ENCODE measurements at places on chromosomes 1 and 21.

DNA sequence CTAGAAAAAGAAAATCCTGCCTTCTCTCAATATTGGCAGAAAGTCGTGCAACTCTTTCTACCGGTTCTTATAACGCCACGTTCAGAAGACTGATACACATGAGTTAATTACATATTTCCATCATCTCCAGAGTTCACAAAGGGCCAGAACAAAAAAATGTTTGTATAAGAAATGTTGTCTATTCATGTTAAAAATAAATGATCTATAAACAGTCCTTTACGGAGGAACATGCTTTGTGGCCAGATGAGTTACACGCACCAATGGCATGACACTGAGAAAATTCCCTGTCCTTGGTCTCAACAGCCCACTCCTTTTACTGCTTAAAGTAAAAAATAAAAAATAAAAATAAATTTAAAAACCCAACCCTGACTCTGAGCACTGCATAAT is 29.5 kb downstream of the C2CD2 start:
- no peak for DNase-seq

DNA sequence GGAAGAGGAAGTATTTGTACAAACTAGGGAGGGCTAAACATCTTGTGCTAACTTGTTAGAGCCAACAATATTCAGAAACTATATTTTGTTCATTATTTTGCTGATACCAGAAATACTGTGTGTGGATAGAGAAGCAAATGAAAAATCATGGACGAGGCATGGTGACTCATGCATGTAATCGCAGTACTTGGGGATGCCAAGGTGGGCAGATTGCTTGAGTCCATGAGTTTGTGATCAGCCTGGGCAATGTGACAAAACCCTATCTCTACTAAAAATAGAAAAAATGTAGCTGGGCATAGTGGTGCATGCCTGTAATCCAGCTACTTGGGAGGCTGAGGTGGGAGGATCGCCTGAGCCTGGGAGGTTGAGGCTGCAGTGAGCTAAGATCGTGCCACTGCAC is 13.4 kb downstream of the LRRC41 start:
- DNase-seq, result no peak

- no peak for DNase-seq
Measured at GRCh38 chr1:91872559-91873081, 13.3 kb downstream of the TGFBR3 start.

- DNase-seq, result no peak
Measured at GRCh38 chr1:160437432-160438316, 37.3 kb downstream of the VANGL2 start.

DNA sequence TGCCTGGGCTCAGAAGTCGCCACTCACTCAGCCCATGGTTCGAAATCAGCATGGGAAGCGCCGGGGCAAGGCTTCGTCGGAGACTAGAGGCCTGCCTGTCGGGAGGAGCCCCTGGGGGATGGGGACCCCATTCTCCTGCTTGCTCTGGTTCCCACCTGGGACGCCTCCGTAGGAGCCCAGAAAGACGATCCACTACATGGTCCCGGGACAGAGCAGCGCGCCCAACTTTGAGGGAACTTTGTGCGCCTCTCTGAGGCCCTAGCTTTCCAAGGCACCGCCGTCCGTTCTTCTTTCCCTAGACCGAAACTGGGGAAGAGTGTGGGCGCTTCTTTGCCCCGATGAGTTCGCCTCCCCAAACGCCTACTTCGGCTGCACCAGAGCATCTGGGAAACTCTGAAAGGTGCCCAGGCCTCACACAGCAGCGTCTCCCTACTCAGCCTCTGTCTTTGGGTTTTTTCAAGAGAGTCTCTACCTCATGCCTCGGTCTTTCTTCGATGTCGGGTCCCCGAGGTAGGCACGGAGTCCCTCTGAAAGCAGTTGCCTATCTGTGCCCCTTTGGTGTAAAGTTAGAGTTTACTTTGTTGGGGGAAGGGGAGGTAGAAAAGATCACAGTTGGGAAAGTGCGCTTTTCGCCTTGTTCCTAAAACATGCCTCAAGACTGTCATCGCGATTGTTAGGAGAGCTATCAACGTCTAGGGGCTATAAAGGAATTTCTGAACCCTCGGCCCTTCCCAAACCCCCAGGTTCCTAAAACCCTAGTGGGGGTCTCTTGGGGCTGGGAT is 14.0 kb downstream of the NR5A2 start:
- no peak for DNase-seq

GRCh38 chr1:13828454-13829151 is 128.6 kb downstream of the PRDM2 start:
- no peak for DNase-seq

DNA sequence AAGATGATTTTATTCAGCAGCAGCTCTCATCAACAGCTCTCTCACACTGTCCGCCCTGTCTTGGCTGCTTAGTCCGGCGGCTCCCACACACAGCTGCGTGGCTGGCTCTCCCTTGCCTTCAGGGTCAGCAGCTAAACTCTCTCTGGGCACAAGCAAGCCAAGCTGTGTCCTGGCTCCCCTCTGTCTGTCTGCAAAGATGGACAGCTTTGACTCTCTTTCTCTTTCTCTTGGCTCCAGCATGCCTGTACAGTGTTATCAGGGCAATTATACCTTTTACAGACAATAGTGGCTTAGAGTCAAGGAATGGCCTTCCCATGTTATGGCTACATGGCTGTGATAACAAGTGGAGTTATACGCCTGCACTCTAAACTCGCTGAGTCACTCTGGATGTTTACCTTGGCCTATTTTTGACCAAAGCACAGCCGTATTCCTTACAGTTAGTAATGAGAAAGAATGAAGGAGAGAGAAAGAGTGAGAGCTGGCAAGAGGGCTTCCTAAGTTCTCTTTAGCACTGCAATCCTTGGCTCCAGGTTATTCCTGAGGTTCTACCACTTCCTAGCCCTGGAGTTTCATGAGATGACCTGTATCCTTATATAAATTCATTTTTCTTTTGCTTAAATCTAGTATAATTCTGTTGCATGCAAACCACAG is 59.9 kb upstream of the ZSWIM5 start:
- peak; percentile 49 for DNase-seq

Measured in AG04449 (cell line).